ENCODE measurements at places on chromosomes 3 and 15.

GRCh38 chr15:89908226-89908625 is 4.5 kb downstream of the ARPIN start:
- DNase-seq: no peak

GRCh38 chr3:39088889-39089288 is 18.5 kb downstream of the GORASP1 start:
- no peak for DNase-seq

- DNase-seq: no peak
These were observed 19.4 kb upstream of the LMCD1 start for GRCh38 chr3:8482263-8482662.

DNA sequence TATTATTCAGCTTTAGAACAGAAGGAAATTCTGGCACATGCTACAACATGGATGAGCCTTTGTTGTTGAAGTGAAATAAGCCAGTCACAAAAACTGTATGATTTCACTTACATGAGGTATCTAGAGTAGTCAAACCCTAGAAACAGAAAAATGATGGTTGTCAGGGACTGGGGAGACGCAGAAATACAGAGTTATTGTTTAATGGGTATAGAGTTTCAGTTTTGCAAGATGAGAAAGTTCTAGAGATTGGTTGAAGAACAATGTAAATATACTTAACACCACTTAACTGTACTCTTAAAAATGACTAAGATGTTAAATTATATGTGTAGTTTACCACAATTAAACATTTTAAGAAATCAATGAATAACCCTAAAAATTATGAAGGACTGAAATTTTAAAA is 15.8 kb downstream of the SPTSSB start:
- DNase-seq: no peak

GRCh38 chr15:84750583-84751092 is 2.2 kb downstream of the ZNF592 start:
- DNase-seq: no peak

DNA sequence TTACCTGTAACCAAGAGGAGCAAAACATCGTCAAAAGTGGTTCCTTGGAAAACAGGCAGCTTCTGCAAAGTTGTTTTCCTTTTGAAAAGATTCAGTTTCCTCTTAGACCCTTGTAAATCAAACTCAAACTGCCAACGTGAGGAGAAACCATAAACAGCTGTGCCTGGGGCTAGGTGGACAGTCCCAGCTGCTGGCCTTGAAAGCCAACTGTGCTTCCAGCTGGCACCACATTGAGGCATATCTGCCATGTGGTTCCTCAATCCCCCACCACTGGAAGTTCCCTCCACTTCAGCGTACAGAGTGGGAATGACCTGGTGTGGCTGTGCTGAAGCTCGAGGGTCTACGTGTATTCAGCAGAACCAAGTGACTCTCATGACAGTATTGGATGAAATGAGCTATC is 40.9 kb downstream of the HRH1 start:
- DNase-seq: no peak

GRCh38 chr3:107574650-107575049 is 51.9 kb downstream of the BBX start:
- no peak for DNase-seq

GRCh38 chr3:89571707-89572106 is 464.3 kb downstream of the EPHA3 start:
- no peak for DNase-seq

GRCh38 chr3:69612791-69613190 is 126.5 kb upstream of the MITF start:
- DNase-seq: no peak

- no peak for DNase-seq
These were observed 31.2 kb upstream of the CFAP20DC start for GRCh38 chr3:59081071-59081470.

DNA sequence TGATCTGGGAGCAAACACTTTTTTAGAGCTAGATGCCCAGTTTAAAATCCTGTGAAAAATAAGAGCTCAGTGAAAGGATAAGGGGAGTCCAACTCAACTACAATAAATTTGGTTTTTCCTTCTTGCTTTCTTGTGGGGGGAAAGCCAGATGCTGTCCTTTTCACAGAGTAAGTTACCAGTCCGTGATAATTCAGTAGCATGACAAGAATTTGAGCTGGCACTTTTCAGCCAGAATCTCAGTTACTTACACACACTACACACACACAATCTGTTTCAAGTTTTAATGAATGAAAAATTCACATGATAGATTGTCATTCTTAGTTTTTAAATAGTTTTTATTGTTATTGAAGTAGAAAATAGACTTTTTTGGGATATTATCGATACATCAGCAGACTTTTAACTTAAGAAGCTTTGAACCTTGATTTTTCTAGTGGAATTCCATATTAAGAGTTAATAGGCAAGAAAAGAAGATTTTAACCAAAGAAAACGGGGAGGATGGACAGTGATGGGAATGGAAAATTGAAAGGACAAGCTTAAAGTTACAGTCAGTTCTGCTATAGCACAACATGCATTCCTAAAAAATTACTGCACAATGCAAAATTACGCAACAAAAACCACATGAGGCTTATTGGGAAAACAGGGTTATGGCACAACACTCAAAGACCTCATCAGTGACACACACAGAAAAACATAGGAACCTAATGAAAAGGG is 47.0 kb downstream of the PSMD6 start:
- no peak for DNase-seq

DNA sequence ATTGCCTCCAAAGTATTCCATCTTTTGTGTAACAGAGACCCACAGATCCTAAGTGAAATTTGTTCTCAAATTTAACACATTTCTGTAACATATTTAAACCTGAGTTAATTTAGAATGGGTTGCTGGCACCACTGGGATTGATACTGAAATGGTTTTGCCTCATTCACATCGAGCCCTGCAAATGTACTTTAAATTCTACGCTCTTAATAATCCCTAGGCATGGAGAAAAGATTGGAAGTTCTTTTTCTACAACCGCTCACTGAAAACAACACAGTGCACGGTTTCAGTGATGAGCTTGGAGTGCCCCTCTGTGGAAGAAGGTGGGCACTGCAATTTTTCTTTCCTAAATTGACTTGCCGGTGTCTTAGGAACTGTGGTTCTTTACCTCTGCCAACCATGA is 109.9 kb upstream of the ATP11B start:
- DNase-seq: peak; percentile 63

GRCh38 chr3:188923671-188924070 is 248.1 kb upstream of the TPRG1 start:
- DNase-seq: no peak

GRCh38 chr3:30982416-30983075 is 88.1 kb upstream of the GADL1 start:
- DNase-seq: no peak

DNA sequence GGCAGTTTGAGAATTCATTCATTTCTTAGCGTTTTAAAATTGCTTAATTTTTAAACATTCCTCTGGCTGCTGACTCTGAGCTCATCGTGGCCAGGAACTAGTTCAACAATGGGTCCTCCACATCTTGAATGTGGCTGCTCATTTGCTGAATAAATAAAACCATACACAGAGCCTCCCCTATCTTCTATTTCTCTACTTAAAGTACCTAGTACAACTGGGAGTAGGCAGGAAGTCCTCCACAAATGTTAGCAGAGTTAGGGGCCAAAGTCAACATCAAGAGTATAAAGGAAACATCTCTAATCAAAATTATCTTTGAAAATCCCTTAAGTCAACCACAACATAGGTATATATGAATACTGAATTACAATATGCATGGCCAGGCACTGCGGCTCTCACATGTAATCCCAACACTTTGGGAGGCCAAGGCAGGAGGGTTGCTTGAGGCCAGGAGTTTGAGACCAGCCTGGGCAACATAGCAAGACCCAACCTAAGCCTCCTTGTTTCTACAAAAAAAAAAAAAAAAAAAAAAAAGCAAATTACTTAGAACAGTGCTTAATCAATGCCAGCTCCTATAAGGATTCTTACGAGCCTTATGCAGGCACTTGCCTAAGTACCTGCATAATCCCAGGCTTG is 57.5 kb upstream of the LMOD3 start:
- DNase-seq: no peak

- no peak for DNase-seq
These were observed 25.1 kb downstream of the ACKR4 start for GRCh38 chr3:132622148-132622547.

DNA sequence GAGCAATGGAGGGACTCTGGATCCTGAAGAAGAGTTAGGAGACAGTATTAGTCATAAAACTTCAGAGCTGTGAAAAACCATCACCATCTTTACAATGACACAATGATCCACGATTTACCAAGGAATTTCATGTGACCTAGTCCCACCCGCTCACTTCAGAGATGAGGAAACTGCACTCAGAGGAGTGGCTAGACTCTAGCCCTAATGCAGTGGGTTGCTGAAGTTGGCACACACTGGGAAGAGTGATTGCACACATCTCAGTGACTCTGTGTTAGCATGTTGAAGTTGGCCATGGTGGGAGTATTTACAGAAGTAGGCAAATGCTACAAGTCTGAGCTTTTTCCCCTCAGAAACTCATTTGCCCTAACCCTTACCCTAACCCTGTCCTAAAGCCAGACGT is 35.2 kb upstream of the SPATA12 start:
- DNase-seq: no peak

DNA sequence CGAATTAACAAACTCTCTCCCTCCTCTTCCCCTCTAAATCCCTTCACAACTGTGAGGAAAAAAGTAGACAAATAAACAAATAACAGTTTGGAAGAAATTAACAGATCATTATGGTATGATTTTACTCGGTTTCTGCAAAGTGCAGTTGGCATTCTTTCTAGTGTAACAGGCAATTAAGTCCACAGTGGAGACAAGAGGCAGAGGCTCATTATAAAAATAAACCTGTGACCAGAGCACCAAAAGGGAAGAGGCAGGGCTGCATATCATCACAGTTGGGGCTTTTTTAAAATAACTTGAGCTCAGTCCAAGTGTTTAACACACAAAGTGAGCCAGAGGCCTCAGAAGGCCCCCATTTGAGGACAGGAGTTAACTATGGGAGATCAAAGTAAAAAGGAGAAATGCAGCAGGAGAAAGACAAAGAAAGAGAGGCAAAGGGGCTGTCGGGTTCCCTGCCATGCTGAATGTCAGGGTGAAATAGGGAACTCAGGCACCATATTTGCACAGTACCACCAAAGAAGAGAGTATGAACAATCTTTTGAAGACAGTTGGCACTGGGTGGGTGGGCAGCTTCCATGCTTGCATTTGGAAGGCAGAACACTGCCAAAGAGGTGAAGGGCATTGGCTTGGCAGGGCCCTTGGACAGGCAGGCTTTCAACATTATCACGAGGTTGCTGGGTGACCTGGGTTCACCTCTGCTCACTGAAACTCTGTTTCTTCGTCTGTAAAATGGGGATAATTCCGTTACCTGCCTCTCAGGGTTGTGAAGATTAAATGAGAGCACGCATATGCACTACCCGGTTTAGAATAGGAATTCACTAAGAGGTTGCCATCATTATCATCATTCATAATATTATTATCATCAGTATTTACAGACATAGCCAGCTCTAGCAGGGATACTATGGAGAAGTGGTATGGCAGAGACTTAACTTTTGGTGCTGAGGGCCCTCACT is 134.5 kb downstream of the MEX3B start:
- no peak for DNase-seq

- DNase-seq: no peak
These were observed 97.8 kb upstream of the MEF2A start for GRCh38 chr15:99467853-99468464.

- no peak for DNase-seq
These were observed 53.4 kb downstream of the OXSM start for GRCh38 chr3:25843332-25843731.

- DNase-seq: no peak
These were observed 10.8 kb downstream of the PRICKLE2 start for GRCh38 chr3:64214381-64215018.

DNA sequence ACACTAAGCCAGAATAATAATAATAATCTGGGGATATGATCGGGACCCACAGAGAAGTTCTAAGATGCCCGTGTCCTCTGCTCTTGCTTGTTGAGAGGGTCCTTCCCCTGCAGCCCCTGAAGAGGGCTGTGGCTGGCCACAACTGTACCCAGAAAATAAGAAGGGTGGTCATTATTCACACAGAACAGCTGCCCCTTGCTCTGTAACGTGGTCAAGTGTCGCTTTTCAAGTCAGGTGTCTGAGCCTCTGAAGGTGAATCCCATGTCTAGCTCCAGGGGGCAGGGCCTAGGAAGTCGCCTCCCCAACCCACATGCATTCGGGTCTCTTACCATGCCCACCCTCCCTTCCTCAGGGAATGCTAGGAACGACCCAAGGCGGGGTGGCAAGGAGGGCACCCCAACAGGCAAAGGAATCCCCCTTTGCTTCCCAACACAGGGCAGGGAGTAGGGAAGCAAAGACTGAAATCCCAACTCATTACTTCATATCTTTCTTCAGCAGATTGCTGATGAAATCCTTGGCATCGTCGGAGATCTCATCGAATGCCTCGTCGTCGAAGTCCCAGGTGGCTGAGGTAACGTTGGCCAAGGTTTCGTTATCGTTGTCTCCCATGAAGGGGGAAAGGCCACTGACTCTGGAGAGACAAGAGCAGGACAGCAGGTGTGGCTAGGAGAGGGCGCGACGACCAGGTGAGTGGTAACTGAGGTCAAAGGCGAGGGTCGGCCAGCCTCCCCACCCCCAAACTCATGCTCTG is 44.3 kb upstream of the HACD2 start:
- DNase-seq: no peak

- DNase-seq: no peak
These were observed 37.8 kb upstream of the HRH1 start for GRCh38 chr3:11116336-11117059.

DNA sequence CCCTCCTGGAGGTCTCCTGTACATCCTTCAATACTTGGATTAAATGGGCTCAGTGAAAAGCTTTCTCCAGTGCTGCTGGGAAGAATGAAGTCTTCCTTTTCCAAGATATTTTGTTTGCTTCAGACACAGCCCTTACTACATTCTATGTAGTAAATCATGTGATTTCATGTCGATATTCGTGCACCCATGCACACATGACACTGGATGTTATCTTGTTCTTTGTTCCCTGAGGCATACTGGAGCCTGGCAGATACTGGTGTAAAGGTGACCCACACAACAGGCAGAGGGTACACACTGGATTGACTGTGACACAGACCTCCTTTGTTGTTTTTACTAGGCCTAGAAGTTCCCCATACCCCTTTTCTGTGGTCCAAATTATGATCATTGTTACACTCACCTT is 40.3 kb upstream of the ATP2C1 start:
- DNase-seq: no peak

DNA sequence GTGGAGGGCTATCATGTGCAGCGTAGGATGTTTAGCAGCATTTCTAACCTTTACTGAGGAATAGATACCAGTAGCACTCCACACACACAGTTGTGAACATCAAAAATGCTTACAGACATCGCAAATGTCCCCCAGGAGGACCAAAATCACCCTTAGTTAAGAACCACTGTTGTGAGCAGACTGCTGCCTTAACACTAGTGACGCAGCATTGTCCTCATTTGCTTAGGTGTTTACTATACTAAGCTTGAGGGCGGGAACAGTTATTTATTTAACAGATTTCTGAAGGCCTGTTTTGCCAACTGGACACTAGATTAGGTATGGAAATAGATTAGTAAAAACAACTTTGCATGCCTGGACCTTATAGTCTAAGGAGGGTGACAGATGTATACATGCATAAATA is 2.3 kb downstream of the PPP2R3A start:
- DNase-seq: no peak

Data from NCI-H187 (cell line).